ENCODE measurements at places on chromosomes 16 and 17.

- DNase-seq, result no peak
Measured at GRCh38 chr16:10741844-10742243, 1.8 kb upstream of the NUBP1 start.

DNA sequence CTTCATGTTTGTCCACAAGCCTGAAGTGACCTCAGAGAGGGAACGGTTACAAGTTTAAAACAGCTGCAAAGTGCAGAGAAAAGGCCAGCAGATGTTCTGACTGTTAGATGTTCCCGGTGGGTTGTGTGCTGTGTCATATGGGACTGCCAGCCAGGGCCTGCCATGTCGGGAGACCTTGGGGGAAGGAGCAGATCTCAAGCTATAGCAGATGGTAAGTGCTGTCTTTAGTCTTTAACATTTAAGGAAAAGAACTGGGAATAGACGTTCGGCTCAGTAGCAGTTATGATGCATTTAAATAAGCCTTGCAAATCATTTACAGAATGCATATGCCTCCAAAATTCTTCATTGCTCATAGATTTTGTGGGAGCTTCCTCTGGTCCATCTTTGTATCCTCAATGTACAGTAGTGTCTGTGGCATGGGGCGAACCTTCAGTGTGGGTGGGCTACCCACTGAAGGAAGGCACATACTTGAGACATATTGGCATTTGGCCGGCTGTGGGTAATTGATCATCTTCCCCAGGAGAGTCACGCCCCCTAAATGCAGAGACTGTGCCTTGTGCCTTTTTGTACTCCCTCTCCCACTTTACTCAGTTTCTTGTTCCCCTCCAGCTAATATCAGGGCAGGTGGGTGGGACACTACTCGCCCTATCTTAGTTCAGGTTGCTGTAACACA lies 131.9 kb downstream of the NPIPB5 start:
- DNase-seq, result no peak

DNA sequence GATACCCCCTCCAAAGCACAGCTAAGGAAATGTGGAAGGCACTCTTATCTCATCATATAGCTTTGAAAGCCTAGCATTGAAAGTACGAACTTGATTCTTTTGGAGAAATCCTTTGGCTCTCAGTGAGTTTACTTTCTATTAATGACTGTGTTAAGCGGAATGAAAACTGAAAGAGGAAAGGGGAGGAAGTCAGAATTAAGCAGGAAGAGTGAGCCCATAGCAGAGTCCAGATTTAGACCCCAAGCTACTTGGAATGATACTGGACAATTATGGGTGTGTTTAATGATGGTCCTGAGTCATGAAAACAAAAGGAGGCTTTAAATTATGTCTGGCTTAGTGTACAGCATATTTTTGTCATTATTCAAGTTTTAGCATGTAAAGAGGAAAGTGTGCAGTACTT lies 42.2 kb downstream of the TENT4B start:
- no peak for DNase-seq

DNA sequence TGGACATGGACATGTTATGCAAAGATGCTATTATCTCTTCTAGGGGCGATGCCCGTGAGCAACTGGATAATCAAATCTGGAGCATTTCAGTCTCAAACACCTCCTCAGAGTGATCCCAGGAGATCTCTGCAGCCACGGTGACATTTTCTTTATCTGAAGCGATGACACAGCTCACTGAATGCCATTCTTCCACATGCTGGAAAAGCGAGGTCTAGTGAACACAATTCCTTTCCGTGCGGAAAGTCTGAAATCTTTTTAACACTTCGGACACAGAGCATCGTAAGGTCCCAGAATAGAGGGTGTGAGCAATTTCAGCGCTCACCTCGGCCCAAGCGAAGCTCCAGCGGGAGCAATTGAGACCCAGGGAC lies 531 bp upstream of the HASPIN start:
- DNase-seq, result no peak

GRCh38 chr17:44867841-44868240 lies 20.2 kb downstream of the HIGD1B start:
- no peak for DNase-seq

GRCh38 chr16:81491541-81492188 lies 47.1 kb downstream of the CMIP start:
- DNase-seq, result no peak

- DNase-seq, result no peak
Measured at GRCh38 chr16:65794973-65795372, 571.5 kb upstream of the CDH5 start.
